ENCODE measurements at places on chromosomes 3 and 15.

DNA sequence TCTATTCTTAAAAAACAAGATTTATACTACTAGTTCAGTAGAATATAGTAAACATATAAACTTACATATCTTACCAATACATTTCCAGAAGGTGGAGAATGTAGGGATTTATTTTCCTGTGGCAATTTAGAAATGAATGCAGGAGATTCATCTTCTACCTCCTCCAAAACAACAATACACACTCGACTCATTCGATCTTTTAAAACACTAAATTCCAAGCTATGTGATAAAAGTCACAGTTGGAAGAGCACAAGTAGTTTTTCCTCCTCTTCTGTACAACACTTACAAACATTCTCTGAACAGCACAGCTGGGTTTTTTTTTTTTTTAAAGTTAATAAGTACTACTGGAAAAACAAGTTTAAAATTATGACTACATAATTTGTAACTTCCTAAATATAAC is 1.4 kb downstream of the ANKRD28 start:
- DNase-seq: no peak

DNA sequence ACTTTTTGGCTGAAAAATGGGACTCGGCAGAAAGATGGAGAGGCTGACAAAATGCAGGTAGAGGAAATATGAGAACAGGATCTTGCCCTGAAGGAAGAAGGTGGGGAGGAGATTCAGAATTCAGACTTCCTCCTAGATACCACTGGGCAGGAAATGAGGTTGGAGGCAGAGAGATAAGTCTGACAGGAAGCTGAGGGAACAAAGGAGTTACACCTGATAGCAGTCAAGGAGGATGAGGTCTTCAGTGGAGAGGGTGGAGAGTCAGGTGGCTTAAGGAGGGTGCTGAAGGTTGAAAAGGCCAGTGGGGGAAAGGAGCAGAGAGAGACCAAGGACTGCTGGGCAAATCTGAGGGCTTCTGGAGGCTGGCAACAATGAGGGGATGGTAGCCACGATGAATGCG is 56.8 kb downstream of the CCR4 start:
- no peak for DNase-seq

DNA sequence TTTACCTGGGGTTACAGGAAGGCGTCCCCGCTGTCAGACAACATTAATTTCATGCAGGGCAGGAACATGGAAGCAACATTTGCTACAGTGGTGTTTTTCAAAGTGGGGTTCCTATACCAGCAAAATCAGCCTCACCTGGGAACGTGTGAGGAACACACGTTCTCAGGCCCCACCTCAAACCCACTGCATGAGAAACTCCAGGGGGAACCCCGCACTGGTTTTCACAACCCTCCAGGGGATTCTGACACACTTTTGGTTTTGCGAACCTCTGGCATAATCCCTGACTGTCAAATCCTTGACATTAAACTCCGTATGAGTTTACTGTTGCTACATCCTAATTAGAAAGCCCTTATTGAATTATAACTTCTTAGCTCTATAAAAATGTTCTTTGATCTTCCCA is 127.7 kb downstream of the LRRK1 start:
- no peak for DNase-seq

DNA sequence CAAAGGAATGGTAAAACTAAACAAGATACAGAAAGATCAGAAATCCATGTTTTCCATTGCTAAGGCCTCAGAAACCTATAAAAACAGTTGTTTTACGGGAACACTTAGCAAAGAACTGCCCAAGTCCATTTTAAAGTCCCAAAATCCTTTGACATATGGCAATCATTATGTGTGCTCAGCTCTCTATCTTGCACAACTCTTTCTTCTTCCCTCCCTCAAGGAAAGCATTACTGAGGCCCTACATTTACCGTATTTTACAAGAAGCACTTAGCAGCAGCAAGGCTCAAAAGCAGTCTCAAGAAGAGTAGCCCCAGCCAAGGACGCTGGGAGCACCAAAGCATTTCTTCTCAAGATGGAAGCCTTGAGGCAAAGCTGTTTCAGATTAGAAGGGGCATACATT is 169.6 kb upstream of the LRTM1 start:
- no peak for DNase-seq

- no peak for DNase-seq
These were observed 55.8 kb upstream of the SETMAR start for GRCh38 chr3:4247391-4247790.

- DNase-seq: no peak
These were observed 33.3 kb downstream of the PLD1 start for GRCh38 chr3:171776839-171777583.

- no peak for DNase-seq
These were observed 112.6 kb downstream of the DNAJB8 start for GRCh38 chr3:128353991-128354687.

DNA sequence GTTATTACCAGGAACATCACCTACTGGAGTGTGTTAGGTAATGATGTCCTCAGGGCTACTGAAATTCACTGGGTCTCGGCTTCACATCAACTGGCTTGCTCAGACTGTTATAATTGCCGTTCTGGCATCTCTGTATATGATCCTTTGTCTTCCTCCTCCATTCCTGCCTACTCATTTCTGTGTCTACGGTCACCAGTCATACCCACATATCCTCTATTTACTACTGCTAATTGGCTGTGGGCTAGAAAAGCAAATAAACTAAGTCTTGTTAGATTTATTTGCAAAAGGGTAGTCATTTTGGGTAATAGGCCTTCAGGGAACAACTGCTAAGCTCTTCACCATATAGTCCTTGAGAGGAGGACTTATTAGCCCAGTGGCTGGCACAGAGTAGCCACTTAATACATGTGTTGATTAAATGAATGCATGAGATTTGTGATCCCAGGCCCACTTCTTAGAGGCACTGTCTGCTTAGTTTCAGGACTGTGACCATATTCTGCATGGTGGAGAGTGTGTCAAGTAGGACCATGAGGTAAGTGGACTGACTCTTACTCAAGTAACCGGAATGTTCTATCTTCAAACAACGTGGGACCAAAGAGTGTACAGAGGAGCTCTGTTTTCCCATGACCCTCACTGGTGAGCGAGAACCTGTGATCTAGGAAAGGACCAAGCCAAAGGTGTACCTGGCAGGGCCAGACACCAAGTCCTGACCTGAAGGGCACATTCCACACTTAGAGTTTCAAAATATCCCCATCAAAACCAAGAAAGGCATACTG is 13.2 kb downstream of the ZDHHC3 start:
- DNase-seq: no peak

GRCh38 chr3:40173227-40173721 is 136.2 kb upstream of the EIF1B start:
- DNase-seq: peak; percentile 76

GRCh38 chr3:53650928-53651661 is 156.7 kb downstream of the CACNA1D start:
- no peak for DNase-seq

GRCh38 chr3:2851361-2851760 is 258.8 kb downstream of the IL5RA start:
- no peak for DNase-seq

DNA sequence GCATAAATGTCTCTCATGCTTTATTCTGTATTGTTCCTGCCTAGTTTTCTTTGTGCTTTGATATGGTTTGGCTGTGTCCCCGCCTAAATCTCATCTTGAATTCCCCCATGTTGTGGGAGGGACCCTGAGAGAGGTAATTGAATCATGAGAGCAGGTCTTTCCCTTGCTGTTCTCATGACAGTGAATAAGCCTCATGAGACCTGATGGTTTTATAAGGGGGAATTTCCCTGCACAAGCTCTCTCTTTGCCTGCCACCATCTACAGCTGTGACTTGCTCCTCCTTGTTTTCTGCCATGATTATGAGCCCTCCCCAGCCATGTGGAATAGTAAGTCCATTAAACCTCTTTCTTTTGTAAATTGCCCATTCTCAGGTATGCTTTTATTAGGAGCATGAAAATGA is 1596.6 kb downstream of the SI start:
- DNase-seq: no peak

GRCh38 chr3:86451749-86452148 is 539.2 kb downstream of the VGLL3 start:
- DNase-seq: no peak

GRCh38 chr3:195101927-195102608 is 168.9 kb downstream of the XXYLT1 start:
- DNase-seq: no peak

DNA sequence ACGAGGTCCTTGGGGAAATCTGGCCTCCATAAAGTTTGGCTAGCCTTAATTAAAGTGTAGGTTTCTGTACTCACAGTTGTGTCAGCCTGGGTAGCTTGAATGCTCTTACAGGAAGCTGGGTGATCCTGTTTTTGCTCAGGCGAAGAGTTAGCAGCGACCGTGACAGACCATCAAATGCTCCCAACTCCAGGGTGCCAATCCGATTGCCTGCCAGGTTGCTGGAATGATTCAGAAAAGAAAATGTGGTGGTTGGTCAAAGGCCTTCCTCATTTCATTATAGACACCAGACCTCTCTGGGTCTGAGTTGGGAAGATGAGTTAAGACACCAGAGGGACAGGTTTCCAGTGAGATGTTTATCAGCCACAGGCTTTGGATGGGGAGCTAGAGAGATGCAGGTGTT is 86.0 kb downstream of the LRIG1 start:
- DNase-seq: no peak

DNA sequence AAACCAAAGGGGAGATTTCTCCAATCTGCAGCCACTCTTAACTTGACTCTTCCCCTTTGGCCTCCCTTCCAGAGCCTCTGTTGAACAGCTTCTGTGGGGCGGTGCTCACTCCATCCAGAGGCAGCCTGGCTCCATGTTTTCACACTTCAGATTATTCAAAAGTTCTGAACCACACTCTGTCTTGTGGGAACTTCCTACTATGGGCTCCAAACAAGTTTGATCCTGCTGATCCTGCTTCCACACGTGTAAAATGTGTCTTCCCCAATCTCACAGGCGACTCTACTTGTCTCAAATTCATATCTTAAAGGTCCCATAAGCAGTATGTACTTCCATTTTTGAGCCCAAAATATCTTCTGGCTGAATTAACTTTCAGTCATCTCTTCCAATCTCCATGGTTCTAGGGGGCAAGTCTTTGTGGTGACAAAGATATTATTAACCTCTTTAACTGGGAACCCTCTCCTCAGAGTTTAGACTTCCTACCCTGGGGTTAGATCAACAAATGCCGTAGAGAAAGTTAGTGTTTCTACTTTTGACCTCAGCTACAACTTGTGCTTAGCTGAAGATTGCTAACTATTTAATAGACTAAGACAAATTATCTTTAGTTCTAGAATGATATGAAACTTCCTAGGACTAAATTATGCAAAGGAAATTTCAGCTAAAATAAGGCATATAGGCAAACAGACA is 176.3 kb upstream of the BCL6 start:
- DNase-seq: no peak

DNA sequence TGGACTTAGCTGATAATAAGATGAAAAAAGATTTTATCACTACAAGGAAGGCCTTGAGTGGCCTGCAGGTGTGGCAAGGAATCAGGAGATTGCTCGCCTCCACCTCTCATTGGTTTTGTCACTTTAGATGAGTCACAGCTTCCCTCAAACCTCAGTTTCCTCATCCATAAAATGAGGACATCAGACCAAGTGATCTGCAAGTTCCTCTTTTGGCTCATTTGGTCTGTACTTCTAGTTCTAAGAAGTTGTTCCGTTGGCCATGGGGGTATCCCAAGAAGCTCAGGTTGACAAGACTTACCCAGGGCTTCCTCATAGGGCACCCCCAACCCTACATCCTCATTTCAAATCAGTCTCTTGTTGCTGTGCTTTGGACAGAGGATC is 254.1 kb downstream of the UACA start:
- DNase-seq: no peak

DNA sequence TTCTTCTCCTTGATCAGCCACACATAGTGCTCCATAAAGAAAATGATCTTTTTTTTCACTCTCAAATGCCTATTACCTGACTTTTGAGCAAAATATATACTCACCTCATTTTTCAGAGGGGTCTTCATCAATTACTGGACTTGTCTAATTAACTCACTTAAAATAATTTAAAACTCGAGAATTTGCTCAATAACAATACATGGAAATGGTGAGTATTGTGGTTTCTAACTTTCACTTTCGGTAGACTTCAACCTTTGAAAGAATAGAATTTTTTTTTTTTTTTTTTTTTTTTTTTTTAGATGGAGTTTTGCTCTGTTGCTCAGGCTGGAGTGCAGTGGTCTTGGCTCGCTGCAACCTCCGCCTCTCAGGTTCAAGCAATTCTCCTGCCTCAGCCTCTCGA is 17.7 kb upstream of the EPHB1 start:
- no peak for DNase-seq

GRCh38 chr3:87627316-87627715 is 350.9 kb upstream of the POU1F1 start:
- DNase-seq: no peak

- peak; percentile 16 for DNase-seq
These were observed 7.5 kb upstream of the ALAS1 start for GRCh38 chr3:52190294-52191074.

DNA sequence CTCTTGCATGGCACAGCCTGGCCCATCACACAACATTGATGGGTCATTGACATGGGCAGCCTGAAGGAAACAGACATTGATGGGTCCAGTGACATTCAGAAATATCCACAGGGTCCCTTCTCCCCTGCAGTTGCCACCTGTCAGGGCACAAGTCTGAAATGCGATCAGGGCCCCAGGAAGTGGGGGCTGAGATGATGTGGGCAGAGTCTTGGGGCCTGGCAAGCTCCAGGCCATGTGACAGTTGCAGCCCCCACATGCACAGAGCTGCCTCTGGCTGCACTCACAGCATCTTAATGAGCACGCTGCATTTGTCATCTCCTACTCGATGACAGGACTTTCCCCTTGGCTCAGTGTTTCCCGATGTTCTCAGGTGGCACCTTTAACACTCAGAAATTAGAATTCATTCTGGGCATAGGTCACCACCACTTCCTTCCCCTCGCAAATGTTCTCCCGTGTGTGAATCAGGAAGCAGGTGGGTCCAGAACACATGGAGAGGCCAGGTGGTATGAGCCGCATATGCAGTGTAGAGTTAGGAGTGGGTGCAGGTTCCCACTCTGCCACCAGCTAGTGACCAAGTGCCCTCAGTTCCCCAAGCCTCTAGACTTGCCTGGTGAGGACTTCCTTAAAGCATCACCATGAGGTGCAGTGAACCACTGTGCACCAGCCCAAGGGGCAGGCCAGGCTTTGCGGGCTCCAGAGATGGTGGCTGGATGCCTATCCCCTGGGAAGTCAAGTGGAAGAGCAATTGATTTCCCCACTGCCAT is 1.6 kb upstream of the TXNRD3 start:
- DNase-seq: no peak
